Activated CD8-positive, alpha-beta T cell treated with anti-CD3 and anti-CD28 coated beads for 36 hours (primary cell): ENCODE measurements at places on chromosomes 16 and 17.

DNA sequence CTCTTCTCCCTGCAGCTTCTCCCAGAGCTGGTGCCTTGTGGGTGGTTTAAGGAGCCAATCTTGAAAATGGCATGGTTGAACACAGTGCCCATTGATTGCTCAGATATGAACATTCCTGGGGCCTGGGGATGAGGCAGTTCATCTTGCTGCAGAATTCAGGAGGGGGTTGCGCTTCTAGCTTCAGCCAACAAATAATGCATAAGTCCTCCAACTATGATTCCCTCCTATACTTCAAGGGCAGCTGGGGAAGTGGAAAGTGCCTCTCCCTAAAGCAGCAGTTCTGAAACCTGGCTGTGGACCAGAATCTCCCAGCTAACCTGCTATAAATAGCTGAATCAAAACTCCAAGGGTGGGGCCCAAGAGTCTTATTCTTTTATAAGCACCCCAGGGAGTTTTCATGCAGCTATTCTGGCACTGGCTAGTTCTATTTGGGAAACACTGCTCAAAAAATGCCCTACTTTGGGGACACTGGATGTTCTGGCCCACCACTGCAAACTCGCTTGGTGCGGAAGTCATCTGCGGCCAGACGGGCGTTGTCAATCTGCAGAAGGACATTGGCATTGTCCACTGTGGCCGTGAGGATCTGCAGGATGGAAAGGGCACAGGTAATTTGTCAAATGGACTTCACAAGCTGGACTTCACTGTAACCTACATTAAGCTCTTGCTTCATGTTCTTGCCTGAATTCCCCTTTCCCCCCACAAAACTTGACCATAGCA is 130.3 kb downstream of the CCDC144A start:
- DNase-seq = no peak

DNA sequence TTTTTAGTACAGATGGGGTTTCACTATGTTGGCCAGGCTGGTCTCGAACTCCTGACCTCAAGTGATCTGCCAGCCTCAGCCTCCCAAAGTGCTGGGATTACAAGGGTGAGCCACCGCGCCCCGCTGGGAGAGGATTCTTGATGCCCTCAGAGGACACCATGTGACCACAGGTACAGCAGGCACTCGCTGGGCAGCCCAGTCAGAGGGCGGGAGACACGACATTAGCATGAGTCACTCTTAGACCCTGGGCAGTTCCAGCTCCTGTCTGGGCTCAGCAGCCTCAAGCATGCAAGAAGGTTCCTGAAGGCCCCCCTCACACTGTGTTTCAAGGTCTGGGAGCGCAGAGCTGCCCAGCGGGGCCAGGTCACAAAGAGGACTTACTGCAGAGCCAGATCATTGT is 11.9 kb downstream of the STAC2 start:
- DNase-seq = no peak

- no peak for DNase-seq
Observed at GRCh38 chr17:51397361-51398127, 137.2 kb downstream of the UTP18 start.

DNA sequence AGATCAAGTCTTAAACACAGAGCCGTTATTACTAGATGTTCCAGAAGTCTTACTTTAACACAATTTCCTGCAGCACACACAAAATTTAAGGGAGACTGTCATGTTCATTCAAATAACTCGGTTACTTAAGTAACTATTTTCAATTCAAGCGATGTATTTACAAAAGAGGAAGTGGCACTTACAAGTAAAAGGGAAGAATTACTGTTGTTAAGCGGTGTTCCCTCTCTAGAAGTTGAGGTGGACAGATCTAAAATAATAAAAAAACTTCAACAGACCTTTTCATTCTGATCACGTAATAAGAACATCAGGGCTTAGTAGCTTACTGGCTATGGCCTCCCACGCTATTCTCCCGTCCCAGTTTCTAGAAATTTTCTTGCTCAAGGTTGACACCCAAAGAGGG is 26.2 kb upstream of the TXNDC11 start:
- no peak for DNase-seq

DNA sequence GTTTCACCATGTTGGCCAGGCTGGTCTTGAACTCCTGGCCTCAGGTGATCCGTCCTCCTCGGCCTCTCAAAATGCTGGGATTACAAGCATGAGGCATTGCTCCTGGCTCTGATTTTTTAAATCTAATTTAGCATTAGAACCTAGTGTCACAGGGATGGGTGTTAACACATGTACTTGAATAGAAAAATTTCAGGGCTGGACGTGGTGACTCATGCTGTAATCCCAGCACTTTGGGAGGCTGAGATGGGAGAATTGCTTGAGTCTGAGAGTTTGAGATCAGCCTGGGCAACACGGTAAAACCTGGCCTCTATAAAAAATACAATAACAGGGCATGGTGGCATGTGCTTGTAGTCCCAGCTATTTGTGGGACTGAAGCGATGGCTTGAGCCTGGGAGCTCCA is 6.0 kb upstream of the RNF135 start:
- DNase-seq = no peak

DNA sequence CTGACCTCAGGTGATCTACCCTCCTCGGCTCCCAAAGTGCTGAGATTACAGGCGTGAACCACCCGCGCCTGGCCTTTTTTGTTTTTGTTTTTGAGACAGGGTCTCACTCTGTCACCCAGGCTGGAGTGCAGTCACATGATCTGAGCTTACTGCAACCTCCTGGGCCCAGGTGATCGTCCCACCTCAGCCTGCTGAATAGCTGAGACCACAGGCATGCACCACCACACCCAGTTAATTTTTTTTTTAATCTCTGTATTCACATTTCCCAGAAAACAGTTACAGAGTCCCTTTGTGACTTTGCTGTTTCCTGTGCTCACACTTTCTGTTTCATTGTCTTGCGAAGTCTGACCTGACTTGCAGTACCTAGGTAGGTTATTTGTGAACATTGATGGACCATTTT is 2.7 kb downstream of the CLUAP1 start:
- DNase-seq = peak; percentile 80

GRCh38 chr16:73021866-73022495 is 25.9 kb downstream of the ZFHX3 start:
- DNase-seq = no peak

DNA sequence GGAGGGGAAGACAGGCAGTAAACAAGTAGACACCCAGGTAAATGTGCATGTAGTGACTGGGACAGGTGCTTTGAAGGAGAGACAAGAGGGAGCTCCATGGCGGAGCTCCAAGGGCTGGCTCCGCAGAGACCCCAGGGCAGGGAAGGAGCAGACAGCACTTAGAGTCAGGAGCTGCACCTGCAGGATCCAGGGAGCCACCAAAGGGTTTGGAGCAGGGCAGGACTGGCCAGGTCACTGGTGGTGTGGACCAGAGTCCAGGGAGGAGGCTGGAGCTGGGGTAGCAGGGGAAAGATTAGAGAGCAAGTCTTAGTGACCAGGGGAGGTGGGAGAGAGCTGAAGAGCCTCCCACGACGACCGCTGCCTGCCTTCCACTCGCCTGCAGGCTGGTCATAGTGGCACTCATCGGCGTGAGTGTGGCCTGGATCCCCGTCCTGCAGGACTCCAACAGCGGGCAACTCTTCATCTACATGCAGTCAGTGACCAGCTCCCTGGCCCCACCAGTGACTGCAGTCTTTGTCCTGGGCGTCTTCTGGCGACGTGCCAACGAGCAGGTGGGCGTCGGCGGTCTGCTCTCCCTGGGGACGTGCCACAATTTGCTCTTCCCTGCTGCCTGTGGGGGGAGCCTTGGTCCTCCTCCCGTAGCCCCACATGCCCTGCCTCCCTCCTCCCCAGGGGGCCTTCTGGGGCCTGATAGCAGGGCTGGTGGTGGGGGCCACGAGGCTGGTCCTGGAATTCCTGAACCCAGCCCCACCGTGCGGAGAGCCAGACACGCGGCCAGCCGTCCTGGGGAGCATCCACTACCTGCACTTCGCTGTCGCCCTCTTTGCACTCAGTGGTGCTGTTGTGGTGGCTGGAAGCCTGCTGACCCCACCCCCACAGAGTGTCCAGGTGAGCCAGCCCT is 14.7 kb upstream of the FAM83G start:
- no peak for DNase-seq

GRCh38 chr17:80424878-80425765 is 10.2 kb downstream of the ENDOV start:
- no peak for DNase-seq

DNA sequence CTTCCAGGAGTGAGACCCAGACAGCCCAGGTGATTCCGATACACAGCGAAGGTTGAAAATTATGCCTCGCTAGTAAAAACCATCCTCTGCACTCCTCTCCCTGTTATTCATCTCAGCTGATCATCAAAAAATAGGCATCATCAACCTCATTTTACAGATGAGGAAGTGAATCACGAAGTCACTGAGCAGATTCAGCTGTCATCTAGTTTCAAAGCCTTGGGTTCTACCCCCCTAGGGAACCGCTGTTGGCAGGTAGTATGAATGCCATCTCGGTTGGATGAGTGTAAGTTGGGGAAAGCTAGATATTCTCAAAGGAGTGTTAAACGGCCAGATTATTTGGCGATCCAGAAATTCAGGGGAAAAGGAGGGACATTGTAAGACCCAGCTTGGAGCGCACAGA is 2.0 kb downstream of the CRYM start:
- DNase-seq = no peak

DNA sequence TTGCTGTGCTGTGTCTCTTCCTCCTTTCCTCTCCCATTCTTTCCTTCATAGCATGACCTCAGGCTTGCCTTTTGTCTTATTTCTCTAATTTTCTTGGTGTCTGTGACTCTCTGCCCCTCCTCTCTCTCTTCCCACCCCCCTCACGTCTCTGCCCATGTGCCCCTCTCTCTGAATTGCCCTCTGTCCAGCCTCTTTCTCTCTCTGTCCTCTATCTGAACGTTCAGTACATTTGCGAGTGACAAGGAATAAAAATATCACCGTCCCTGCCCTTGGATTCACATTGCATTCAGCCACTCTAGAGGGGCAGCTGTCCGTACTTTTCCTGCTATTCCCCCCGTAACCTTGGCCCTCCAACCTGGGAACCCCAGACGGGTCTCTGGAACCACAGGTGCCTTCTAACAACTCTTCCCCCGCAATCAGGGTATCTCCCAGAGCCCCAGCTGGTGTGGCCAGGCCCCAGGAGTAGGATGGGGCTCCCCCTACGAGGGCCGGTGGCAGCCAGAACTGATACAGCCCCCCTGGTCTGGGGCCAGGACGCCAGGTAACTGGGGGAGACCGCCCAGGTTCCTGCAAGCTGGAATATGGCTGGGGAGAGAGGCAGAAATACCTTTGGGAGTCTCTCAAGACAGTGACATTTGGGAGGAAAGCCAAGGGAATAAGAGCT is 1.8 kb downstream of the KIF1C start:
- DNase-seq = no peak

DNA sequence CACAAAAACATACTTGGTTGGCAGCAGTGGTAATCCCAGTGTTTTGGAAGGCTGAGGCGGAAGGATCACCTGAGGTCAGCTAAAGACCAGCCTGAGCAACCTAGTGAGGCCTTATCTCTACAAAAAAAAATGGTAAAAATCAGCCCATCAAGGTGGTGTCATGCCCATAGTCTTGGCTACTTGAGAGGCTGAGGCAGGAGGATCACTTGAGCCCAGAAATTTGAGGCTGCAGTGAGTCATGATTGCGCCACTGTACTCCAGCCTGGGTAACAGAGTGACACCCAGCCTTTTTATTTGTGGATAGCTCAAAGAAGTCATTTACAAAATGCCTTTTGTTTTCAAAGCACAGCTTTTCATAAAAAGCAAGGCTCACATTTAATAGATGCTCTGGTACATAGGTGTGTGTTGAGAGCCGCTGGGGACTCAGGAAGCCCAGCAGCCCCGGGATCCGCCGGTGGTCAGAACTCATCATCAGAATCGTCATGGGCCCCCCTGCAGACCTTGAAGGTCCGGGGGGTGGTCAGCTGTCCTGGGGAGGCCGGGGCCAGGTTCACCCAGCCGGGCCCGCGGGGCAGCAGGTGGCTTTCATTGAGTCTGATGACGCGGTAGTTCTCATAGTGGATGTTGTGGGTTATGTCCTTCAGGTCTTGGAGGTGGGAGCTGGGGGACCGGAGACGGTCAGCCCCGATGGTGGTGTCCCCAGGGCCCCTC is 10.5 kb upstream of the ZNF500 start:
- DNase-seq = no peak

GRCh38 chr16:11668623-11669379 is 546 bp downstream of the SNN start:
- DNase-seq = peak; percentile 26

DNA sequence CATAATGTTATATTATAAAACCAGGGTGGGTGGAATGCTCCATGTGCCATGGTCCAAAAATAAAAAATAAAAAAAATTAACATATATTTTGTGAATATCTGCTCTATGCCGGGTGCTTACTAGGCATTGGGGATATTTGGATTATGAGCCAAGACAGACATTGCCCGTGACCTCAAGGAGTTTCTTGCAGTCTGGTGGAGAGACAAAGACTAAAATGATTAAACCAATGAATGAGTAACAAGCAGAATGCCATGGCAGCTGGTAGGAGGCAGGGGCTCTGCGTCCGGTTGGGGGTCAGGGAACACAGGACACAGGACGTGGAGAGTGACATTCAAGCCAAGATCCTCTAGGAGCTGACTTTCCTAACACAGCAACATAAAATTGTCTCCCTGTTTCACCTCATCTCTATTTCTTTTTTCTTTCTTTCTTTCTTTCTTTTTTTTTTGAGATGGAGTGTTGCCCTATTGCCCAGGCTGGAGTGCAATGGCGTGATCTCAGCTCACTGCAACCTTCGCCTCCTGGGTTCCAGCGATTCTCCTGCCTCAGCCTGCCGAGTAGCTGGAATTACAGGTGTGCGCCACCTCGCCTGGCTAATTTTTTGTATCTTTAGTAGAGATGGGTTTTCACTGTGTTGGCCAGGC is 35.4 kb downstream of the RGS9 start:
- DNase-seq = no peak

DNA sequence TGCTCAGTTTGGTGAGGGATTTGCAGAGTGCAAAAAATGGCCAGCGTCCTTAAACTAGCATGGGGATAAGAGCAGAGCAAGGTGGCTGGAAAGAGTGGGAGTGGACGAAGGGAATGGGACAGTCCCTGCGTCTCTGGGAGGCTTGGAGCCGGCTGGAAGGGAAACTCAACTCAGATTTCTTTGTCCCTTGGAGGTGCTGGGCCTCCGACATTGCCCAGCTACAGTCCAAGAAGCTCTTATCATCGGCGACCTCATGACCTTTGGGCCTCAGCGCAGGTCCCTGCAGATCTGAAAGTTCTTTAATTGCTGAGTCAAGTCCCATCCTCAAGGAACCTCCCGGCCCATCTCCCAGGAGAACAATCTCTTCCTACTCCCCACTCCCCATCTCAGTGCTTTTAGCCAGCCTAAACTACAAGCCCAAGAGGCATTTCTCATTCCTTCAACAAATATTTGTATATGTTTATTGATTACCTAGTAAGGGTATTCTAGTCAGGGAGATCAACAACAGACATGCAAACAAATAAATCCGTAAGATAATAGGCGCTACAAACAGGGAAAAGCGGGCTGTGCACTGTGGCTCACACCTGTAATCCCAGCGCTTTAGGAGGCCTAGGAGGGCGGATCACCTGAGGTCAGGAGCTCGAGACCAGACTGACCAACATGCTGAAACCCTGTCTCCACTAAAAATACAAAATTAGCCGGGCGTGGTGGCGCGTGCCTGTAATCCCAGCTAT is 985 bp upstream of the TMEM107 start:
- no peak for DNase-seq

GRCh38 chr16:28879261-28879840 is 1.1 kb downstream of the ATP2A1 start:
- no peak for DNase-seq
